ENCODE measurements at places on chromosomes 6 and 20. TPM values are rescaled to one million over a fixed set of nuclear protein-coding genes. Genes with fewer than 3 reads are reported as not detected.

- no peak for DNase-seq
Observed at GRCh38 chr20:32707691-32708581, 34.2 kb upstream of the C20orf203 start.

DNA sequence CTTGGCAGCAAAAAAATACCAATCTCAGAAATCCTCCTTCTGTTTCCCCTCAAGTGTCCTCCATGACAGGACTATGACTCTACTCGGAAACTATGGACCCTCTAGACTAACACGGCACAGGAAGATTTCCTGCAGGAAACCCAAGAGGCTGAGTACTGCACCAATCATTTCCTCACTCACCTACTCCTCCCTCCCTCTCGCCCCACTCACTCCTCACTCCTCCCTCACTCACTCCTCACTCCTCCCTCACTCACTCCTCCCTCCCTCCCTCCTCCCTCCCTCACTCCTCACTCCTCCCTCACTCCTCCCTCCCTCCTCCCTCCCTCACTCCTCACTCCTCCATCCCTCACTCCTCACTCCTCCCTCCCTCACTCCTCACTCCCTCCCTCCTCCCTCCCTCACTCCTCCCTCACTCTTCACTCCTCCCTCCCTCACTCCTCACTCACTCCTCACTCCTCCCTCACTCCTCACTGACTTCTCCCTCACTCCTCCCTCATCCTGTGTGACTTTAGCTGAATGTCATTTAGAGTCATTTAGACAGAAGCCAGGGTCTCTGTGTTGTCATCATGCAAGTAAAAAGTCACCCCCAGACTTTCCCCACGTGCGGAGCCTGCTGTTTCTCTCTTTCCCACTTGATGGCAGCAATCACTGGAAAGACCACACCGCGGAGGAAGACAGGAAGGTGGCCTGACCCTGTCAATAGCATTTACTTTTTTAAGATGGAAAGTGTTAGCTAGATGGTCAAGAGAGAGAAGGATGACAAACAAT is 226.8 kb upstream of the PDE10A start:
- DNase-seq = no peak

The ZKSCAN4 gene
- total RNA-seq = 2.3 TPM

- DNase-seq = no peak
Observed at GRCh38 chr6:139590206-139590605, 215.8 kb upstream of the CITED2 start.

The GRM4 gene
- not detected for total RNA-seq

DNA sequence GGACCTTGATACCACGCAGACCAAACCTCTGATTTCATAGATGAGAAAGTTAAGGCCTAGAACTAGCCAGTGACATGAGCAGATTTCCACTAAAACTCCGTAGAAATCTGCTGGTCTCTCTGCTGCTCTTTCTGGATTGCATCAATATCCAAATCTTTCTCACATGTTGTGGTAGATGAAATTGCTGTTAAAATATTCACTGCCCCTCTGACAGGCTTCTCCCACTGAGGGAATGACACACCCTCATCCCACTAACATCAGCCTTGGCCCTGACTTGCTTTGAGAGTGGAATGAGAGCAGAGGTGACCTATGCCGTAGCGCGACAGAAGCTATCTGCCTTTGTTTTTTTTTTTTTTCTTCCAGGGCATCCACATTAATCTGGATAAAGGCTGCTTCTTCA is 20.4 kb upstream of the EXOC2 start:
- no peak for DNase-seq

GRCh38 chr6:149859938-149860337 is 4.2 kb downstream of the LRP11 start:
- no peak for DNase-seq

- DNase-seq = no peak
Observed at GRCh38 chr6:76771059-76771634, 692.1 kb downstream of the HTR1B start.

DNA sequence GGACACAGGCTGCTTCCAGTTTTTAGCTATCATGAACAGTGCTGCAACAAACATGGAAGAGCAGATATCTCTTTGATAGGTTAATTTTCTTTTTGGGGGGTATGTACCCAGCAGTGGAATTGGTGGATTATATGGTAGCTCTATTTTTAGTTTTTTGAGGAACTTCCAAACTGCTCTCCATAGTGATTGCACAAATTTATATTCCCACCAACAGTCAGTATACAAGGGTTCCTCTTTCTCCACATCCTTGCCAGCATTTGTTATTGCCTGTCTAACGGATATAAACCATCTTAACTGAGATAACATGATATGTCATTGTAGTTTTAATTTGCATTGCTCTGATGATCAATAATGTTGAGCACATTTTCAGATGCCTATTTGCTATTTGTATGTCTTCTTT is 237.6 kb downstream of the MMUT start:
- no peak for DNase-seq

DNA sequence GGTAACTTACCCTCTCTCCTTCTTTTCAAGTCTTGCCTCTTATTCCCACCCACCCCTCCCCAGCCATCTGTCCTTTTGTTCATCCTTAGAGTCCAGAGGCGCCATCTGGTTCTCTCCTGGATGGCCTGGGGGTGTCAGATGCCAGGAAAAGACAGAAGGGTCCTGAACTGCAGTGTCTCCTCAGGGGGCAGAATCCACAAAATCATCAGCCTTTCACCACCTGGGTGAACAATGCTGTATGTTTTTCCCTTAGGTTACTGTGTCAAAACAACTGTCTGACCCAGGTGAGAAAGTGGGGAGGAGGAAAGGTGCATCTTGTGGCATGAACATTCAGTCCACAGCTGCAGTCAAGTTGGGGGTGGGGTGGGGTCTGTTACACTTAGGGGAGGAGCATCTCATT is 47.9 kb upstream of the FYN start:
- no peak for DNase-seq

- DNase-seq = no peak
Observed at GRCh38 chr6:85261271-85261670, 188.6 kb upstream of the NT5E start.

DNA sequence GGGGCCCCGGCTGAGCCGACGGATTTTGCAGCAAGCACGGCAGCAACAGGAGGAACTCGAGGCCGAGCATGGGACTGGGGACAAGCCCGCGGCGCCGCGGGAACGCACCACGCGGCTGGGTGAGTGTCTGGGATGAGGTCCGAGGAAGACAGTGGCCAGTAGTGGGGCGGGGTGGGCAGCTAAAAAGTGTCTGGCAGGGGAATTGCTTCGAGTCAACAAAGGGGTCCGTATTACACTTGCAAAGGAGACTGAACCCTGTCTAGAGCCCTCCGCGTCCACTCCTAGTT is 356 bp downstream of the BYSL start:
- DNase-seq = no peak

GRCh38 chr6:151185148-151185547 is 54.6 kb upstream of the AKAP12 start:
- no peak for DNase-seq

The TMEM244 gene
- total RNA-seq = not detected

DNA sequence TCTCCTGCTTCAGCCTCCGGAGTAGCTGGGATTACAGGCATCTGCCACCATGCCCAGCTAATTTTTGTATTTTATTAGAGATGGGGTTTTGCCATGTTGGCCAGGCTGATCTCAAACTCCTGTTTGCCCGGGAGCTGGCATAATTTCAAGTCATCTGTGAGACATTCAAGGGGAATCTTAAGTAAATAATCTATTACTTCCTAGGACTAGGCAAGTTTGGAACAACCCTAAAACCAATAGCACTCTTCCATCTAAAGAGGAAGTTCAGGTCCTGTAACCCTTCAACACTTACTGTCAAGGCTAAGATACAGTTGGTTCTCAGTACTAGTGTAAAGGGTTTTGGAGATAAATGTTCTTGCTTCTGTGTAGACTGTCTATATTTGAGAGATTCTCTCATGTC is 267.8 kb upstream of the IRAK1BP1 start:
- DNase-seq = no peak

- no peak for DNase-seq
Observed at GRCh38 chr6:89058627-89059026, 21.9 kb upstream of the PNRC1 start.

The COL19A1 gene
- total RNA-seq = 1.9 TPM

- no peak for DNase-seq
Observed at GRCh38 chr20:33059741-33060390, 6.2 kb downstream of the BPIFB3 start.

GRCh38 chr6:141415896-141416295 is 716.8 kb upstream of the GJE1 start:
- no peak for DNase-seq

GRCh38 chr6:56745081-56745480 is 102.4 kb upstream of the DST start:
- DNase-seq = no peak

The RAB44 gene
- total RNA-seq = 0.05 TPM

GRCh38 chr6:9942131-9942530 is 472.7 kb downstream of the TFAP2A start:
- no peak for DNase-seq

The HS3ST5 gene
- not detected for total RNA-seq

The GTSF1L gene
- total RNA-seq = not detected

DNA sequence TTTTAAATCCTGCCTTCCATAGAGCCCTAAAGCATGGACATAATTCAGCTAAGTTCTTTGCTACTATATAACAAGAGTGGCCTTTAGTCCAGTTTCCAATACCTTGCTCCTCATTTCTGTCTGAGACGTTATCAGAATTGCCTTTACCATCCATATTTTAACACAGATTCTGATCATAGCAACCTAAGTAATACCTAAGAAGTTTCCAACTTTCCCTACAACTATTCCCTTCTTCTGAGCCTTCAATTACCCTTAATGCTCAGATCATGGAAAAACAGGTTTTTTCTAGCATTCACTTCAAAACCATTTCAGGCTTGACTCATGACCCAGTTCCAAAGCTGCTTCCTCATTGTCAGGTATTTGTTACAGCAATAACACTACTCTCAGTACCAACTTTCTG is 367.1 kb downstream of the C6orf118 start:
- DNase-seq = no peak

DNA sequence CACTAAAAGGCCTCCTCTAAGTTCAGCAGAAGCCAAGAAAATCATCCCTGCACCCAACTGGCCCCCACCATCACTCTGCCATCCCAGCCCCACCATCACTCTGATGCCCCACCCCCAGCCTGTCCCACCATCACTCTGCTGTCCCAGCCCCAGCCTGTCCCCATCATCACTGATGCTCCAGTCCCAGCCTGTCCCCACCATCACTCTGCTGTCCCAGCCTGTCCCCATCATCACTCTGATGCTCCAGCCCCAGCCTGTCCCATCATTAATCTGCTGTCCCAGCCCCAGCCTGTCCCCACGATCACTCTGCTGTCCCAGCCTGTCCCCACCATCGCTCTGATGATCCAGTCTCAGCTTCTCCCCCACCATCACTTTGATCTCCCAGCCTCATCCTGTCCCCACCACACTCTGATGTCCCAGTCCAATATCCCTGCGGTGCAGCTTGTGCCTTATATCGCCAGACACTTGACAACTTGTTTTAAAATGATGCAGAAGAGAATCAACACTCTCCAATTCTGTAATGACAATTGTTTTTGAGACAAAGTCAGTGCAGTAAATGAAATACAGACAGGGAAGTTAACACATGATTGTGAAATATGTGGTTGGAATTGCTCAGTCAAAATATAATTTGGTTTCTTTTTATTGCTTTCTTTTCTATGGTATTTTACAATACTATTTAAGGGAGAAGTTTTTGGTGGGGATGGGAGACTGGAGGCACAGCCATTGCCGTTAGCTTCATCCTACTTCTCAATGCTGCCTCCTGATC is 100.8 kb downstream of the TNFAIP3 start:
- no peak for DNase-seq

DNA sequence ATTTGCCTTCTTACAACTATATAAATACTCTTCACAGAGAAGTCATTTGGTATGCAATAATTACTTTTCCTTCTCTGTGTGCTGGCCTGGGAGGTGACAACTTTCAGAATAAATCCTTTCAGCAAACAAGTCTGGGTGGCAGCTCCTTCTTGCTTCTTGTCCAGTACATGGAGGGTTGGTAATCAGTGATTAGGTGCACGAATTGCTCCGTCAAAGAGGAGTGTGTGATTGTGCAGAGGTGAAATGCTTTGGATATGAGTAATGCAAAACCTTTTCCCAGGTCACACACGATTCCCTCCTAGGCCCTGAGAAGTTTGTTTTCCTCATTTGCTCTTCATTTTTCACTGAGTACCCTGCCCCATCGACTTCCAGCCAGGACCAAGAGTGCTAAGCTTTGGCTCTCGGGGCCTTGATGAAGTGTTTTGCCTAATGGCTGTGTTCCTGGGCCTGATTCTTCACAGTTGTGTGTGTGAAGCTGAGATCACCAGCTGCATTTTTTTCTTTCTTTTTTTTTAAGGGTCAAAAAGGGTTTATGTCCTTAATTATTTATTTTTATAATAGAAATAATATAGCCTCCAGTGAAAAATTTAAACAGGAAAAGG is 216.5 kb downstream of the ZMYND8 start:
- no peak for DNase-seq

GRCh38 chr6:53112404-53112803 is 36.2 kb downstream of the GCM1 start:
- no peak for DNase-seq

DNA sequence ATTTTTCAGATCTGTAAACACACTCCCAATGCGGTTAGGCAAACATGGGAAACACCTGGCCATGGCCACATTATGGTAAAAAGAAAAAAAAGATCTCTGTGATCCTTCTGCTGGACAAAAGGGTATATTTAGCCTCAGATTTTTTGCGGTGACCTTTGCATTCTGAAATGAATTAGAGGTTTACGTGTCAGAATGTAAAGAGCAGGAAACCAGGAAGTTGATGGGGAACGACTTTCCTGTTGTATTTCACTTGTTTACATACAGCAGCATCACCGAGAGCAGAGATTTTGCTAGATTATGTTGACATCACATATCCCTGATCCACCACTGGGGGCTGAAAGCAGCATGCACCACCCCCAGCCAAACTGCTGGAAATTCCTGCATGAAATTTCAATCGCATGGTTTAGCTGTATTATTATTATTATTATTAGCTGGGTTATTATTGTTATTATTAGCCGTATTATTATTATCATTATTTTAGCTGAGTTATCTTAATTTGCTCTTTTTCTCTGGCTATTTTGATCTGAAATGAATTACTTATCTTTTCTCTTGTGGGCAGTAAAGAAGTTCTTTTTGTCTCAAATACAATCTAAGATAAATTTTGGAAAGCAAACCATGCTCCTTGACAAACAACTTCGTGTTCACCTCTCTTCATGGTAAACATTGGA is 189.4 kb downstream of the ZFP64 start:
- no peak for DNase-seq

Measured in left cardiac atrium (tissue), 4 donors.